ENCODE measurements at places on chromosomes 2 and 18. TPM values are rescaled to one million over a fixed set of nuclear protein-coding genes. Genes with fewer than 3 reads are reported as not detected.

GRCh38 chr18:55539240-55539639 is 48.8 kb downstream of the TCF4 start:
- H3K4me3 ChIP-seq: no peak overlapping the region
- no peak overlapping the region for H3K27ac ChIP-seq
- no peak for DNase-seq
- peaks cover 6% of the 10 kb centered on the region for H3K4me1 ChIP-seq

DNA sequence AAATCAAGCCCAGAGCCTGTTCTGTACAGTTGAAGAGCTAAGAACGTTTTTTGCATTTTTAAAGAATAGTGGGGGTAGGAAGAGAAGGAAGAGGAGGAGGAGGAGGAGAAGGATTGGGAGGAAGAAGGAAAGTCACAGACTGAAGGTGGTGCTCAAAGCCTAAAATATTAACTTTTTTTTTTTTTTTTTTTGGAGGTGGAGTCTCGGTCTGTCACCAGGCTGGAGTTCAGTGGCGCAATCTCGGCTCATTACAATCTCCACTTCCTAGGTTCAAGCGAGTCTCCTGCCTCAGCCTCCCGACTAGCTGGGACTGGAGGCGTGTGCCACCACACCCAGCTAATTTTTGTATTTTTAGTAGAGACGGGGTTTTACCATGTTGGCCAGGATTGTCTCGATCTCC is 18.3 kb upstream of the KLHL29 start:
- H3K27me3 ChIP-seq: peaks cover 12% of the 10 kb centered on the region
- no peak overlapping the region for H3K27ac ChIP-seq
- H3K4me3 ChIP-seq: no peak overlapping the region
- no peaks in the 10 kb centered on the region for H3K36me3 ChIP-seq
- DNase-seq: no peak

GRCh38 chr2:37846207-37846606 is 78.9 kb upstream of the RMDN2 start:
- no peak overlapping the region for H3K27ac ChIP-seq
- H3K4me3 ChIP-seq: no peak overlapping the region
- no peak for DNase-seq
- no peaks in the 10 kb centered on the region for H3K36me3 ChIP-seq

IL1F10 gene
- total RNA-seq: not detected

ADD2 gene
- total RNA-seq: not detected

- peaks cover 56% of the 10 kb centered on the region for H3K27me3 ChIP-seq
- no peak overlapping the region for H3K27ac ChIP-seq
- no peaks in the 10 kb centered on the region for H3K36me3 ChIP-seq
- DNase-seq: peak; percentile 84
These were observed 16.1 kb downstream of the WNT10A start for GRCh38 chr2:218896501-218897393.

DNA sequence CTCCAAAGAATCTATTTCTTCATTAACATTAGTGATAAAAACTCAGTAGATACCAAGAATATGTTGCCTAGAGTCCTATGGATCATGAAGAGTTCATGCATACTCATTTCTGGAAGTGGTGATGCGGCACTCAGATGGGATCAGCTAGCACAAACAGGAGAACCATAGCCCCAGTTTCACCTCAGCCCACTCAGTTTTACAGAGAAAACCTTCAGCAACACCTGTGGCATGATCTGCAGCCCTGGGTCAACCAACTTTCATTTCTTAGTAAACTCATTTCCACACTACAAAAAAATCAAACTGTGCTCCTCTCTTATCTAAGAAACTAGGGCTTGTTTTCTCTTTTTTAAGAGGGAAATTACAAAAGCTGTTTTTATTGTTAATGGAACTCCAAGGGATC is 569.4 kb downstream of the CCDC85A start:
- peaks cover 8% of the 10 kb centered on the region for H3K27me3 ChIP-seq
- no peaks in the 10 kb centered on the region for H3K36me3 ChIP-seq
- DNase-seq: no peak
- H3K27ac ChIP-seq: no peak overlapping the region
- no peak overlapping the region for H3K4me3 ChIP-seq
- H3K4me1 ChIP-seq: peaks cover 6% of the 10 kb centered on the region

DNA sequence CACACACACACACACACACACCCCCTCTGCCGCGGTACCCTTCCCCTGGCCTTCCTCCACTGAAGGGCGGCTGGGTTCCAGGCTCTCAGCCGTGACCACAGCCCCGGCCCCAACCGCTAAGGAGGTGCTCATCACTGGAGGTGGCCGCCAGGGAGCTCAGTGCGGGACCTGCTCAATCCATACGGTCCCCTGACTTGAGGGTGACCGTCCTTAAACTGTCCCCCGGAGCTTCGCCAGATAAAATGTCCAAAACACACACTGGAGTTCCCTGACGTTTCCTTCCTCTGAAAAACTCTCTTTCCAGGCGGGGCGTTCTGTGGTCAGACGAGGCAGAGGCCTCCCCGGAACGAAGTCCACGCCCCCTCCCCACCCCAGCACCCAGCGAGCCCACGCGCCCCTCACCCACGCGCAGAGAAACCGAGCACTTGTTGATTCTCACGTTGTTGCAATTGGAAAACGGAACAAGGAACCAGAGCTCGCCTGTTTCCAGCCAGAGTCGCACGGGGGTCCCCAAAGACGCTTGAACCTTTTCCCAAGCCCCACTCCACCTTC is 1.4 kb downstream of the MBP start:
- peak overlapping the region; percentile 86 for H3K27ac ChIP-seq
- H3K4me3 ChIP-seq: peak overlapping the region; percentile 82
- H3K36me3 ChIP-seq: no peaks in the 10 kb centered on the region
- peaks cover 59% of the 10 kb centered on the region for H3K4me1 ChIP-seq

GAREM1 gene
- total RNA-seq: 1.7 TPM

GRCh38 chr18:76495006-76495370 is at the start of gene ZNF516:
ZNF516 (minus strand) TSS chr18:76495242; CDS start chr18:76443054, 52,188 bp downstream.
- peaks cover 21% of the 10 kb centered on the region for H3K4me1 ChIP-seq
- H3K27ac ChIP-seq: peak within 1 kb of the TSS; percentile 91
- H3K36me3 ChIP-seq: no peaks in the 10 kb centered on the region
- peak within 1 kb of the TSS; percentile 91 for H3K4me3 ChIP-seq
- H3K27me3 ChIP-seq: no peaks in the 10 kb centered on the region
- DNase-seq: no peak

- peak overlapping the region; percentile 89 for H3K27ac ChIP-seq
- no peak overlapping the region for H3K4me3 ChIP-seq
- no peaks in the 10 kb centered on the region for H3K36me3 ChIP-seq
- no peaks in the 10 kb centered on the region for H3K27me3 ChIP-seq
- H3K4me1 ChIP-seq: peaks cover 52% of the 10 kb centered on the region
These were observed 7.7 kb upstream of the TMSB10 start for GRCh38 chr2:84897773-84898172.

GRCh38 chr2:195543902-195544894 is 112.8 kb upstream of the SLC39A10 start:
- no peaks in the 10 kb centered on the region for H3K27me3 ChIP-seq
- H3K4me1 ChIP-seq: peaks cover 6% of the 10 kb centered on the region
- no peak for DNase-seq

AGAP1 gene
- total RNA-seq: 43.8 TPM

- H3K4me3 ChIP-seq: no peak overlapping the region
- peaks cover 8% of the 10 kb centered on the region for H3K4me1 ChIP-seq
- no peak for DNase-seq
- H3K36me3 ChIP-seq: no peaks in the 10 kb centered on the region
- H3K27me3 ChIP-seq: peaks cover 53% of the 10 kb centered on the region
These were observed 17.9 kb downstream of the ZNF385B start for GRCh38 chr2:179843541-179843940.

DNA sequence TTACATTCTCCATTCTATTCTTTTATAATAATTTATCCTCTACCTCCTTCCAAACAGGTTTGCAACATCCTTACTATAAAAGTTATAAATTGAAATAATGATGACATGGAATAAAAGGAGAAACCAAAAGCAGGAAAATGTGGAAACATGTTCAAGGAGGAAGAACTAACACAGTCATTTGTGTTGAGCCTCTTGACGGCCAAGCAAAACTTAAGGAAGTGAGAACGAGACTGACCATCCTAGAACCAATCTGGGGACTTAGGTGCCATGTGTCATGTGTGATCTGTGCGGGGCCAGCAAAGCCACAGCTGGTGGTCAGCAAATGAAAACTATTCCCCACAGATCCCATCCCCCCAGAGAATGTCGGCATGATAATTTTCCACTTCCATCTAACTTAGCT is 25.6 kb upstream of the FAM124B start:
- H3K27ac ChIP-seq: no peak overlapping the region
- H3K4me1 ChIP-seq: no peaks in the 10 kb centered on the region
- H3K4me3 ChIP-seq: no peak overlapping the region
- H3K27me3 ChIP-seq: peaks cover 2% of the 10 kb centered on the region

AQP12A gene
- not detected for total RNA-seq

DNA sequence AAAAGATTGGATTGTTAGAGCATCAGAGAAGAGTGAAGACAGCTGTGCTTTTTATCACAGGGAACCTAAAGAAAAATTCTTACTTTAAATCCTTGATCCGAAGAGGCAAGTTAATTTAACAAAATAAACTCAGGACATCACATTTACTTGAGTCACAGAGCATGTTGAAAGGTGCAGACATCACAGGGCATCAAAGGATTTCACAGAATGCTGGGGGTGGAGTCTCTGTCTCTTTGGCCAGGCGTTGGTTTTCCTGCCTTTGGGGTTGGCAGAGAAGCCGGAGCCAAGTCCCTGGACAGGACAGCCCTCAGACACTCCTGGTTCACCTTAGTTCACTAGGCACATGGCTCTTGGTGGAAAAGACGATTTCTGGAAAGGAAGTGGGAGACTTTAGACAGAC is 56.3 kb downstream of the SH3RF3 start:
- peaks cover 65% of the 10 kb centered on the region for H3K4me1 ChIP-seq
- peaks cover 29% of the 10 kb centered on the region for H3K36me3 ChIP-seq
- DNase-seq: no peak
- no peak overlapping the region for H3K4me3 ChIP-seq

OTOS gene
- not detected for total RNA-seq

DNA sequence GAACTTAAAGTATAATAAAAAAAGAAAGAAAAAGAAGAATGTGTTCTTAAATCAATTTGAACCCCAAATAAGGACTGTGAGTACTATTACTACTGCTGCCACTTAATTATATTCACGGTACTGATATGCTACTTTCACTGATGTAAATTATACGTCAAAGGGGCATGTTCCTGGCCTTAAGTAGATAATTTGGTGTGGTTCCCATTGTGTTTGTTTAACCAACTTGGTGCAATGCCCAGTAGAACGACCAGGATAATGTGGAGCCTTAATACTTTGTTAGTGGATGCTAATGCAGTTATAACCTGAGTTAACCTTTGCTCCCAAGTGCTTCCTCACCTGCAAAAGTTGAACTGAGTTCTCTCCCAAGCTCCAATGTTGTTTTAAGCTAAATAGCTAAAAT is 142.0 kb downstream of the NR4A2 start:
- no peak overlapping the region for H3K27ac ChIP-seq
- no peaks in the 10 kb centered on the region for H3K4me1 ChIP-seq
- no peaks in the 10 kb centered on the region for H3K36me3 ChIP-seq
- no peak overlapping the region for H3K4me3 ChIP-seq
- no peak for DNase-seq

CHRND gene
- total RNA-seq: not detected

GRCh38 chr18:9829397-9829712 is 56.4 kb upstream of the TXNDC2 start:
- DNase-seq: no peak
- no peaks in the 10 kb centered on the region for H3K27me3 ChIP-seq
- peaks cover 30% of the 10 kb centered on the region for H3K4me1 ChIP-seq
- H3K27ac ChIP-seq: peak overlapping the region; percentile 81

DNA sequence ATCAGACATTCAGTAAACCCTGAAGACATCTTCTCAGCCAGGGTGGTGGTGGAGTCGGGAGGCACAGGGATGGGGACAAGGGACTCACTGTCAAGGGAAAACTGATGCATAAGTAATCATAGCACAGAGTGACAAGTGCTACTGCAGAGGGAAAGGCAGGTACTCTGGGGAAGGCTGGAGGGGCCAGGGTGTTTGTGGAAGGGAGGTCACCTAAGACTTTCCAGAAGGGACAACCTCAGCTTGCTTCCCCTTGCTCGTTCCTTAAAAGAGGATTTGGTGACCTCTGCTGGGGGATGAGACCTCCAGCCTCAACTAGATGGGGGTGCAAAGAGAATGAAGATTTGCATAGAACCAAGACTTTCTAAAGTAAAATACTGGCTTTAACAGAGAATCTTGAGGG is 99.5 kb downstream of the SLC4A3 start:
- H3K4me1 ChIP-seq: no peaks in the 10 kb centered on the region
- no peaks in the 10 kb centered on the region for H3K27me3 ChIP-seq
- DNase-seq: no peak
- H3K36me3 ChIP-seq: no peaks in the 10 kb centered on the region

- no peak overlapping the region for H3K27ac ChIP-seq
- H3K4me1 ChIP-seq: no peaks in the 10 kb centered on the region
- H3K36me3 ChIP-seq: peaks cover 42% of the 10 kb centered on the region
- no peaks in the 10 kb centered on the region for H3K27me3 ChIP-seq
- H3K4me3 ChIP-seq: no peak overlapping the region
These were observed 37.6 kb downstream of the GPR45 start for GRCh38 chr2:105279126-105279525.

ALKAL2 gene
- total RNA-seq: 52.9 TPM

GRCh38 chr18:31373641-31374040 is 2.9 kb upstream of the DSG4 start:
- peaks cover 54% of the 10 kb centered on the region for H3K27me3 ChIP-seq
- no peak for DNase-seq
- H3K4me1 ChIP-seq: no peaks in the 10 kb centered on the region

- no peak overlapping the region for H3K27ac ChIP-seq
- H3K27me3 ChIP-seq: peaks cover 39% of the 10 kb centered on the region
- H3K36me3 ChIP-seq: no peaks in the 10 kb centered on the region
- no peak for DNase-seq
- H3K4me1 ChIP-seq: no peaks in the 10 kb centered on the region
These were observed 54.9 kb downstream of the FAM178B start for GRCh38 chr2:96931466-96931865.

ITGA4 gene
- total RNA-seq: 5.7 TPM

GRCh38 chr2:5736886-5737285 is 44.7 kb downstream of the SOX11 start:
- no peaks in the 10 kb centered on the region for H3K4me1 ChIP-seq
- no peak overlapping the region for H3K27ac ChIP-seq
- H3K36me3 ChIP-seq: no peaks in the 10 kb centered on the region
- no peak for DNase-seq
- H3K4me3 ChIP-seq: no peak overlapping the region

DNA sequence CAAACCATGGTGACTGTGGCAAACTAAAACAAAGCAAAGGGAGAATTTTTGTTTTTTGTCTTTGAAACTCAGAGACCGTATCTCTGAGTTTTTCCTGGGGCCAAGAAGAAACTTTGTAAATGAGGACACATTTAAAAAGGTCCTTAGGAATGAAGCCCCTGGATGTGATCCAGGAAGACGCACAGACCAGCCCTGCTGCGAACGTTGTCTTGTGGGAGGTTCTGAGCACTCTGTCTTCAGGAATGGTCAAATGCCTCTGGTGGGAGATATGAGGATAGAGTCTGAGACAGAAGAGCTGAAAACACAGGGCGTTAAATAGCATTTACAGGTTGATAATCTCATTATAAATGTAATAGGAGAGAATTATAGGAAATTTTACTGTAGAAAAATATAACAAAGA is 893.5 kb upstream of the KLHL29 start:
- no peak overlapping the region for H3K27ac ChIP-seq
- H3K4me3 ChIP-seq: no peak overlapping the region

TMEM247 gene
- not detected for total RNA-seq

GRCh38 chr2:143398781-143399180 is 269.6 kb downstream of the ARHGAP15 start:
- peaks cover 4% of the 10 kb centered on the region for H3K4me1 ChIP-seq
- H3K4me3 ChIP-seq: no peak overlapping the region
- no peak for DNase-seq

- no peak for DNase-seq
- H3K4me3 ChIP-seq: no peak overlapping the region
- H3K27ac ChIP-seq: no peak overlapping the region
- H3K36me3 ChIP-seq: no peaks in the 10 kb centered on the region
These were observed 634.1 kb downstream of the TDRD15 start for GRCh38 chr2:21757805-21758430.

All from osteocyte (in vitro differentiated cells).